Neural crest cell (in vitro differentiated cells): ENCODE measurements at places on chromosomes 12 and 14.

DNA sequence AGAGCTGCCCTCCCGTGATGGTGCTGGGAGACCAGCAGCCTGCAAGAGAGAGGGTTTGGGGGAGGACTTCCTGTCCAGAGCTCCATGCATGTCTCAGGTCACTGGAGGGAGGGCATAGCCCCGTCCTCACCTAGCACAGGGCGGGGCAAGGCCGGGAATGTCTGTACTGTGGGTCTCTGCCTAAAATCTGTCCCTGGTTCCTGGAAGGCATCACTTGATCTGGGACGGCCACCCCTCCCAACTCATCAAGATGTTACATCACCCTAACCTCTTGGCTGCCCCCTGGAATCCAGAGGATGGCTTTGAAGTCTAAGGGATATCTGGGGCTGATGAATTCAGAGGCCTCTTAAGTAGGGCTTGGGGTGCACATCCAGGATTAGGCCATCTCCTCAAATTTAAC lies 37.0 kb upstream of the MEG3 start:
- DNase-seq = no peak

- no peak for DNase-seq
Observed at GRCh38 chr12:105469211-105469610, 138.7 kb downstream of the C12orf75 start.

- no peak for DNase-seq
Observed at GRCh38 chr14:66539034-66539433, 31.1 kb downstream of the GPHN start.

- DNase-seq = no peak
Observed at GRCh38 chr14:103729496-103730448, 14.2 kb downstream of the ZFYVE21 start.

- no peak for DNase-seq
Observed at GRCh38 chr12:78249578-78249977, 418.9 kb downstream of the NAV3 start.

DNA sequence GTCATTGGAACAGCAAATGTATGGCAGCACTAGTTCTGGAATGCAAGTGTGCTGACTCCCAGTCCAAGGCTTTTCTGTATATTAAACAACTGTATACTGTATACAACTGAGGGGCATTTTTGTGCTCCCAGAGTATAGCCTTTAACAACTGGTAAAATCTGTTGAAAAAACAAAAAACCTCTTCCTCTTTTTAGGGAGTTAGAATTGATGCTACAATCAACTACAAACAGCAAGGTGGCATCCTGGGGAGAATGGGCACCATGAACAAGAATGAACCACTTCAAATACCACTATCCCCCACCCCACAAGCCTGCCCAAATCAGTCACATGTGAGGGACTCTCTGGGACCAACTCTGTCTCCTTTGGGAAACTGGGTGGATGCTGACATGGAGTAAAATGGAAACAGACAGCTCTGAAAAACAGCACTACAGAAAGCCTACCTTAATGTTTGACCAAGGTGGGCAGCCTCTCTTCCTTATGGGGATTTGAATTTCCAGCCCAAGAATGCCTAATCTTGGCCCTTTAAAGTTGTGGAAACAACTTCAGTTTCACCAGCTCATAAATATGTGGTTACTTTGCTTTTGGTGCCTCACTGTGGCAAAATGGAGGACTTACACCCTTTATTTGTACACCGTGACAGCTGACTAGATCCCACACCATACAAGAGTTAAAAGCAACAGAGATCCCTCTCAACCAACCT lies 7.5 kb downstream of the VTI1B start:
- peak; percentile 12 for DNase-seq

GRCh38 chr14:60968099-60968498 lies 12.8 kb downstream of the TRMT5 start:
- no peak for DNase-seq

DNA sequence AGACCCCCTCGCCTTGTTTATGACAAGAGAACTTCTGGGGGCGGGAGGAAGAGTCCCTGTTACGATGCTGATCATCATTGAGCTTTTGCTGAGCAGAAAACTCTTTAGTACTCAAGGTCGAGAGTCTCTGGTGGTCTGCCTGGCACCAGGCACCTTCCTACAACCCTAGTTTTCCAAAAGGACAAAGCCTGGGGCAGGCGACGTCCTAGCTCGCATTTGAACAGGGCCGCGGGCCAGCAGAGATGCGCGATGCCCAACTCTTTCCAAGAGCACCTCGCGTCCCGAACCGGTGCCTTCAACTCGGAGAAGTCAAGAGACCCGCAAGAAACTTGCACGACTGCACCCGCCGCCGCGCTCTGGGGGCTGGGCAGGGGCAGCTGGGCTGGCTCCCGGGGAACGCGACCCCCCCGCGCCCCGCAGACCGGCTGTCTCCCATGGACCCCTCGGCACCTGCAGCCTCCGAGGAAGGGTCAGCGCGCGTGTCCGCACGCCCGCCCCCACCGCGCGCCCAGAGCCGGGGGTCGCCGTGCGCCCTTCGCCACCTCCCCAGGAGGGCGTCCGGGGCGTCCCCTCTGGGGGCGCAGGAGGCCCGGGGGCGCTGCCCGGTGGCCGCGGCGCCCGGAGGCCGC lies 377 bp upstream of the BCL7A start:
- DNase-seq = peak; percentile 34

DNA sequence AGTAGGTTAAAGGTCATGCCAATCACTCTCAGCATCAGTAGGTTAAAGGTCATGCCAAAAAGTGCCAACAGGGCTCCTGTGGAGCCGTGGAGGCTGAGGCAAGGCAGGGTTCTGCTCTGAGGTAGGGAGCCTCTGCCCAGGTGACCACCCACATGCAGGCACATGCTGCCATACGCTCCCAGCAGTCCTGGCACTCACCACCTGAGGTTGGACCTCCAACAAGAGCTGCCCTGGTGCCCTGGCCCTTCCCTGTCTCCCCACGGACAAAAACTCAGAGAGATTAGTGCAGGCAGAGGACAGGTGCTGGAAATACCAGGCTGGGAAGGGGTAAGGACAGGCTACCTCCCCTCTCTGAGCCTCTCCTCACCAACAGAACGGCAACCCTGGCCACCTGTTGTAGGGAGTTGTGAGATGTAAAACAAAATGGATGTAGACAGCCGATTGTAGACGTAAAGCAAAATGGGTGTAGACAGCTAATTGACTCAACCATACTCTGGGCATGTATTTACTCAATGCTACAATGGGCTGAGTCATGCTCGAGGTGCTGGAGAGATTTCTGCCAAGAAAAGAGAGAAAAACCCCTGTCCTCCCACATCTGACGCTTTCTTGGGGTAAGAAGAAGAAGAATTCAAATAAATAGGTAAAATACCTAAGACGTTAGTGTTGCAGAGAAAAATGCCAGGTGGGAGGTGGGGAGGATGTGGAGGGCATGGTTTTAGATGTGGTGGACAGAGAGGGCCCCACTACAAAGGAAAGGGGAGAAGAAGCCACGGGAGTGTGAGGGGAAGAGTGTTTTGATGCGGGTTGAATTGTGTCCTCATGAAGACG lies 32.4 kb downstream of the LTBP2 start:
- no peak for DNase-seq

GRCh38 chr12:122183588-122183940 lies 641 bp downstream of the LRRC43 start:
- DNase-seq = no peak

GRCh38 chr12:92619730-92620684 lies 82.8 kb upstream of the PLEKHG7 start:
- no peak for DNase-seq

GRCh38 chr12:66120477-66120876 lies 10.1 kb downstream of the LLPH start:
- DNase-seq = no peak

- no peak for DNase-seq
Observed at GRCh38 chr12:56590237-56590830, 39.8 kb downstream of the BAZ2A start.

- no peak for DNase-seq
Observed at GRCh38 chr12:63915105-63915800, 70.8 kb downstream of the SRGAP1 start.

DNA sequence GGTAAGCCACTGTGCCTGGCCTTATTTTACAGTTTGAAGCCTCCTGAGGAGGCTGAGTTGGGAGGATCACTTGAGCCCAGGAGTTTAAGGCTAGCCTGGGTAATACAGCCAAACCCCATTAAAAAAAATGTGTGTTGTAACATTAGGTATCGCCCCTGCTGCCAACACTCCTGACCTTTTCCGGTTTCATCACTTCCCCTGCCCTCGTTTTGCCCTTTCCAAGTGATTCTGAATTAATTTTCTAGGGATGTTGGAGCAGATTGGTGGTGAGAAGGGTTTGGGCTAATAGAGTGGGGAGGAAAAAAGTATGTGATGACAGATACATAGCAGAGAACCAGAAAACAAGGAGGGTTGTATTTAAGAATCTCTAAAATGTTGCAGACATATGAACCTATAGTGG lies 25.6 kb upstream of the C12orf71 start:
- DNase-seq = no peak

GRCh38 chr14:61719344-61720293 lies 24.3 kb downstream of the HIF1A start:
- no peak for DNase-seq

GRCh38 chr14:99756796-99757195 lies 36.4 kb upstream of the EML1 start:
- no peak for DNase-seq

DNA sequence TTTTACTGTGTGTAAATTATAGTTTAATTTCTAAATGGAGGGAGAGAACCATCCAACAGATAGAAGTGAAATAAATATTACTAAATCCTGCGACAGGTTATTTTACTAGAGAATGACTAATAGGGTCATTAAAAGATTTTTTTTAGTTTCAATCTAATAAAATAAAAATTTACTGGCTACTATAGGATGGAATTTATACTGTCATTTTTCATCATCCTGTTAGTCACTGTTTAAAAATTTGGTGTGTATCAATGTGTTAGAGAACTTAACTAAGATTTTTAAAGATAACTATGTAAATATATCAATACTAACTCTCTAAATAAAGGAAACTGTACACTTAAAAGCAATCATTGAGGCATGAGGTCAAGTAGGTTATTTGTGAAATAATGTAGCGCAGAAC lies 41.1 kb upstream of the CDKN3 start:
- DNase-seq = no peak
